Esophagus muscularis mucosa (tissue), 4 donors: ENCODE measurements at places on chromosomes 12 and 14. TPM values are rescaled to one million over a fixed set of nuclear protein-coding genes. Genes with fewer than 3 reads are reported as not detected.
A peak's percentile ranks its signal among the peaks of the same experiment; 100 is the strongest.

MYF6 gene
- not detected for total RNA-seq

SPX gene
- total RNA-seq: 0.66 TPM

NANOG gene
- total RNA-seq: not detected

DBX2 gene
- total RNA-seq: not detected

GPRC5D gene
- total RNA-seq: not detected

GALNT16 gene
- total RNA-seq: 5.8 TPM

TGFB3 gene
- 17.6 TPM for total RNA-seq

- no peak for DNase-seq
Measured at GRCh38 chr14:77593501-77593961, 22.9 kb downstream of the SPTLC2 start.

- no peak for DNase-seq
Measured at GRCh38 chr12:20184514-20184913, 183.8 kb upstream of the PDE3A start.

GRCh38 chr12:53391724-53392123 lies 11.7 kb downstream of the SP1 start:
- no peak for DNase-seq

- DNase-seq: no peak
Measured at GRCh38 chr12:132491138-132491663, 1.2 kb downstream of the FBRSL1 start.

DNA sequence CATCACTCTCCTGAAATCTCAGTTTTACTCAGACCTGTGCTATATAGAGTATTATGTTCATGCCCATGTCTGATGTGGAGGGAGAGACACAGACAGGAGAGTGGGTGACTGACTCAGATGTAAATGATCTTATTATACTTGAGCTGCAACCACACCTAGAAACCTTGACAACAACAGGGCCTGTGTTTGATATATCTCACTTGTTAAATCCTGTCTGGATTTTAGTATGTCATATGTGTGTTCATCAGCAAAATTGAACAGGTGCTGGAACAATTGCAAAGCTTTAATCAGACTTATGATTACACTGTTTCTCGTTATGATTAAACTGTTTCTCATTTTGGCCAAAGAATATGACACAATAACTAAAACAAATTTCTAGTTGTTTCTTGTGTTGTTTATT lies 37.7 kb downstream of the DIP2B start:
- no peak for DNase-seq

DNA sequence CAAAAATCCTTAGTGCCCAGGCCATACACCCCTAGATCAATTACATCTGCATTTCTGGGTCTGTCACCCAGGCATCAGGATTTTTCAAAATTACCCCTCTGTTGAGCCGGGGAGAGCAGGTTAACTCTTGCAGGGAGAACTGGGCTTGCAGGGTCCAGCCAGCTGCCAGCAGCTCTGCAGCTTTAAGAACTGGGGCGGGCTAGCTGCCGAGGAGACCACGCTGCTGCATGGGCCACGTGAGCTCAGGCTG lies at the start of gene DGLUCY:
Gene DGLUCY (plus strand): TSS at position 245 of the 250 bp plus-strand sequence. CDS start 46,222 bp downstream, outside the sequence.
- peak; percentile 94 for DNase-seq

- no peak for DNase-seq
Measured at GRCh38 chr14:20680843-20681347, 3.5 kb upstream of the RNASE4 start.

GRCh38 chr14:38994731-38995130 lies 108.3 kb downstream of the SEC23A start:
- DNase-seq: no peak
